Activated T-helper 2 cell treated with anti-CD3 and anti-CD28 coated beads, Interferon-gamma antibody, Interleukin-2, Interleukin-4, amounts not matched to agents 10 μg/mL and 5 μg/mL and 100 μg/mL, durations not matched to agents 14 hours and 24 hours and 36 hours (primary cell): ENCODE measurements at places on chromosomes 4 and X. TPM values are rescaled to one million over a fixed set of nuclear protein-coding genes. Genes with fewer than 3 reads are reported as not detected.
A peak's percentile ranks its signal among the peaks of the same experiment; 100 is the strongest.

DNA sequence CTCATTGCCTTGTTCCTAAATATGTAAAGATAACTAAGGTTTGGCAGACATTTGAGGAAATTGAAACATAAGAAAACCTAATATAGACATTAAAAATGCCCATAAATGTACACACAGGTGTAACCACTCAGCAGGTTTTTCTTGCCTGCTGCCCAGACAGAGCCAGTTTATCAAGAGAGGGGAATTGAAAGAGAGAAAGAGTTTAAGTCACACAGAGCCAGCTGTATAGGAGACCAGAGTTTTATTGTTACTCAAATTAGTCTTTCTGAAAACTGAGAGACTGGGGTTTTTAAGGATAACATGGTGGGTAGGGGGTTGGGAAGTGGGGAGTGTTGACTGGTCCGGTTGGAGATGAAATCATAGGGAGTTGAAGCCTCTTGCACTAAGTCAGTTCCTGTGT is 119.0 kb downstream of the CFAP299 start:
- no peaks in the 10 kb centered on the region for H3K4me1 ChIP-seq
- no peak overlapping the region for H3K4me3 ChIP-seq
- no peak for DNase-seq
- H3K36me3 ChIP-seq, result no peaks in the 10 kb centered on the region
- H3K27me3 ChIP-seq, result no peaks in the 10 kb centered on the region

Gene PAGE5
- not detected in 2 replicates for total RNA-seq

DNA sequence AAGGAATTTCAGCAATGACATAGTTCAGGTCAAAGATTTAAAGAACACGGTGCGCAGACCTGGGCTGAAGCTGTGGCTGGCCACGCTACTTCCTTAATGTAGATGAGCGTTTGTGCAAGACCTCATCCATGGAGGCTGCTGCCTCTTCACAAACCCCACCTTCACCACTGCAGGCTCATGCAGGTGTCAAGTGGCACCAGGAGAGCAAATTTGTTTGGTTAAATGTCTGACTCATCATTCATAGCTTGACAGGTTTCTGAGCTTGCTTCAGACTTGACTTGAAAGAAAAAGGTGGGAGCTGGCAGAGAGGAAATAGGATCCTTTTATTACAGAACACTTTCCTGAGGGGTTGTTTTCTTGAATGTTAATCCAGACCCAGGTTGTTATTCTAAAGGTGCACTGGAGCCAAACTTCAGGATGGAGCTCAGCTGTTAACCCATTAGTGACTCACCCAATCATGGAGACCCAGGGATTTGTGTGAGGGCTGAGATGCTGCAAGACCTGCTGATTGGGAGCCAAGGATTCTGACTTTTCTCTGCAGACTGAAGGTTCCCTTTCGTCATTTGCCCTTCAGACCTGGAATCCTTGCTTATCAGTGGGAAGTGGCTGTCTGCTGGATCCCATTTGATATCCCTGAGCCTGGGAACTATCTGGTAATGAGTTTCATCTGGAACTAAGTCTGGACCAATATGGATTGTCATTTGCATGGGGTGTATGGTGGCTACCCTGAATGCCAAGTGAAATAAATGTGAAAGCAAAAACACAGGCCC is 315.3 kb downstream of the PTTG2 start:
- no peaks in the 10 kb centered on the region for H3K27me3 ChIP-seq
- no peak overlapping the region for H3K4me3 ChIP-seq
- H3K36me3 ChIP-seq, result no peaks in the 10 kb centered on the region
- DNase-seq, result no peak
- no peaks in the 10 kb centered on the region for H3K4me1 ChIP-seq

- DNase-seq, result no peak
- no peaks in the 10 kb centered on the region for H3K27me3 ChIP-seq
- H3K27ac ChIP-seq, result no peak overlapping the region
- no peaks in the 10 kb centered on the region for H3K36me3 ChIP-seq
- no peak overlapping the region for H3K4me3 ChIP-seq
These were observed 225.8 kb downstream of the FGF13 start for GRCh38 chrX:138485767-138486166.

- H3K27me3 ChIP-seq, result no peaks in the 10 kb centered on the region
- no peak for DNase-seq
- peaks cover 2% of the 10 kb centered on the region for H3K4me1 ChIP-seq
- H3K36me3 ChIP-seq, result no peaks in the 10 kb centered on the region
These were observed 137.4 kb upstream of the GUCY1A1 start for GRCh38 chr4:155529272-155529671.

DNA sequence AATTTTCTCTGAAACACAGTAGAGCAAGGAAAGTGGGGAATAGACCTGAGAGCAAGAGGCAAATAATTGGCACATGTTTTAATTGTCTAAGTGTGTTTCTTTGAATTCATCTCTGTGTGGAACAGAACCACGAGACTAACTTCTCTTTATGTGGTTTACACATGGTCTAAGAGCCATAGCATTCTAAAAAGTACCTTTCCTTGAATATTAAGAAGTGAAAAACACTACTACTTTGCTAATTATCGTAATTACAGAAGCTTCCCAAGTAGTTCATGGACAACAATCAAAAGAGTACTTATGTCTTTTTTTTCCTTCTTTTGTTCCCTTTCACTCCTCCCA is 2.9 kb upstream of the CYBB start:
- no peaks in the 10 kb centered on the region for H3K27me3 ChIP-seq
- no peak for DNase-seq
- no peak overlapping the region for H3K4me3 ChIP-seq
- H3K36me3 ChIP-seq, result no peaks in the 10 kb centered on the region

Gene PTPN13
- total RNA-seq, result 0.18 and 0.25 TPM in 2 replicates

DNA sequence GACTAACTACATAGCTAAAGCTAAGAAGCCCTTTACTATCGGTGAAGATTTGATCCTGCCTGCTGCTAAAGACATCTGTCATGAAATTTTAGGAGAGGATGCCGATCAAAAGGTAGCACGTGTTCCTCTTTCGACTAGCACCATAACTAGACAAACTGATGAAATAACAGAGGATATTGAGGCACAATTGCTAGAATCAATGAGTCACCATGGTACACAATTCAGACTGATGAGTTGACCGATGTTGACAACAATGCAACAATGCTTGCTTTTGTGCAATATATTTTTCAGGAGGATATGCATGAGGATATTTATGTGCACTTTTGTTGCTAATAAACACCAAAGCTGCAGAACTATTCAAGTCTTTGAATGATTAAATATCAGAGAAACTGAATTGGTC is 24.3 kb downstream of the TBCK start:
- H3K27me3 ChIP-seq, result no peaks in the 10 kb centered on the region
- H3K27ac ChIP-seq, result no peak overlapping the region
- H3K36me3 ChIP-seq, result peaks cover 23% of the 10 kb centered on the region
- no peak for DNase-seq
- no peaks in the 10 kb centered on the region for H3K4me1 ChIP-seq

Gene PDE5A
- 0.25 and 0.32 TPM in 2 replicates for total RNA-seq

DNA sequence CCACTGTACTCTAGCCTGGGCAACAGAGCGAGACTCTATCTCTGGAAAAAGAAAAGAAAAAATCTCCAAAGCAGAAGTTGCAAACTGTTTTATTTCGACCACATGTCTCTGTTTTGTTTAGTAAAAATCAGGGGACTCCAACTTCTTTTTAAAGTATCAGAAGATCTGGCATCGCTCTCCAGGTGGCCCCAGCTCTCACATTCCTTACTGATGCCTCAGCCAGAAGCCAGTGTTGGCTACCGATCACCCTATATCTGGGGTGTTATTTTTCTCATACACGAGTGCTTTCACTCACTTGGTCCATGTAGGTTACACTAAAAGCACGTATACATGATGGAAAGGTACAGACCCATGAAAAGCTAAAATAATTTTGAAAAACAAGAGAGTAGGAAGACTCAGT is 8.3 kb downstream of the MPP1 start:
- H3K4me3 ChIP-seq, result no peak overlapping the region
- H3K36me3 ChIP-seq, result peaks cover 11% of the 10 kb centered on the region
- DNase-seq, result no peak
- no peaks in the 10 kb centered on the region for H3K27me3 ChIP-seq
- peaks cover 55% of the 10 kb centered on the region for H3K4me1 ChIP-seq
- peak overlapping the region; percentile 62 for H3K27ac ChIP-seq

DNA sequence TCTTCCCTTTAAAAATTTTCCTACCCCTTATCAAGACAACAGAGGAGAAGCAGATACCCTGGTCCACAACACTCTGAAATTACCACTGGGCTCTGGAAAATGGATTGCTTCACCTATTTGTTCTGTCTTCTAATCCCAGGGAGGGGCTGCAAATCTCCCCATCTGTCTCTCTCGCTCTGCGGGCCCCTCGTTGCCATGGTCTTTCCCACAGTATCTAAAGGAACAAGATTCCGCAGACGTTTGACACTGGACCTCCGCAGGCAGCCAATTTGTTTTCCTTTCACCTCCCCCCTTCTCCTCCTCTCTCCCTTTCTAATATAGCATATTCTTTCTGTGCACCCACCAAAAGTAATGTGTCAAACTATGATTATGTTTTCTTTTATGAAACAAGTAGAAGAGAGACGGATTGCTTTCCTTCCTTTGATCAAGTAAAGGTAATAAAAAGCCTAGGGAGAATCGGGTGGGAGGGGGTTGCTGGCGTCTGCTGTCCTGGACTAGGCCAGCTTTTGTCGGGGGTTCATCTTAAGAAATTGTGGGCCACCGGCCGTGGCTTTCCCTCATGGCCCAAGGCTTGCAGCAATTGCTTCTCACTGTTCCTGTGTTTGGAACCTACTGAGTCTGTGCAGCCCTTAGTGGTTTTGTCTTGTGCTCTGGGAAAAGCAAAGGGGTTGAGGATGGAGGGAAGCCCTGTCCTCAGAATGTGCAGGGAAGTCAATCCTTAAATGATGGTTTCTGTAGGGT is 81.0 kb downstream of the MGST2 start:
- DNase-seq, result no peak
- peaks cover 3% of the 10 kb centered on the region for H3K27me3 ChIP-seq
- no peak overlapping the region for H3K27ac ChIP-seq
- H3K4me1 ChIP-seq, result peaks cover 7% of the 10 kb centered on the region
- H3K4me3 ChIP-seq, result no peak overlapping the region
- no peaks in the 10 kb centered on the region for H3K36me3 ChIP-seq

Gene SLC4A4
- 0.32 and 0.43 TPM in 2 replicates for total RNA-seq

- no peak overlapping the region for H3K27ac ChIP-seq
- H3K4me3 ChIP-seq, result no peak overlapping the region
- H3K27me3 ChIP-seq, result no peaks in the 10 kb centered on the region
These were observed 352.9 kb downstream of the GASK1B start for GRCh38 chr4:157819693-157820464.

- peak overlapping the region; percentile 99 for H3K4me3 ChIP-seq
- peaks cover 49% of the 10 kb centered on the region for H3K4me1 ChIP-seq
These were observed 13.1 kb upstream of the PRDM8 start for GRCh38 chr4:80184053-80184824.
